Left ventricle myocardium inferior (tissue), 1 donor: ENCODE measurements at places on chromosomes 1 and 21. TPM values are rescaled to one million over a fixed set of nuclear protein-coding genes. Genes with fewer than 3 reads are reported as not detected.

Gene SAMSN1
- 1.0 TPM for total RNA-seq

Gene GFI1
- 0.25 TPM for total RNA-seq

Gene TBCE
- 17.2 TPM for total RNA-seq

Gene FOXO6
- total RNA-seq = 2.1 TPM

Gene PTPRC
- total RNA-seq = 7.5 TPM

Gene UMODL1
- total RNA-seq = 0.08 TPM

Gene FBXO2
- 1.9 TPM for total RNA-seq

Gene SH2D5
- not detected for total RNA-seq

Gene OR2G3
- not detected for total RNA-seq

Gene SPOCD1
- total RNA-seq = not detected

Gene KIF14
- 0.08 TPM for total RNA-seq

Gene SAMD13
- 2.0 TPM for total RNA-seq

Gene AGBL4
- 0.38 TPM for total RNA-seq

Gene FLG2
- not detected for total RNA-seq

Gene TFF1
- total RNA-seq = not detected

Gene LRRC47
- total RNA-seq = 58.2 TPM

Gene HENMT1
- total RNA-seq = 1.4 TPM
